Stimulated activated CD4-positive, alpha-beta T cell treated with anti-CD3 and anti-CD28 coated beads, Interleukin-4, amount 100 ng/mL, for 1 hour (primary cell): ENCODE measurements at places on chromosomes 2 and 18.

DNA sequence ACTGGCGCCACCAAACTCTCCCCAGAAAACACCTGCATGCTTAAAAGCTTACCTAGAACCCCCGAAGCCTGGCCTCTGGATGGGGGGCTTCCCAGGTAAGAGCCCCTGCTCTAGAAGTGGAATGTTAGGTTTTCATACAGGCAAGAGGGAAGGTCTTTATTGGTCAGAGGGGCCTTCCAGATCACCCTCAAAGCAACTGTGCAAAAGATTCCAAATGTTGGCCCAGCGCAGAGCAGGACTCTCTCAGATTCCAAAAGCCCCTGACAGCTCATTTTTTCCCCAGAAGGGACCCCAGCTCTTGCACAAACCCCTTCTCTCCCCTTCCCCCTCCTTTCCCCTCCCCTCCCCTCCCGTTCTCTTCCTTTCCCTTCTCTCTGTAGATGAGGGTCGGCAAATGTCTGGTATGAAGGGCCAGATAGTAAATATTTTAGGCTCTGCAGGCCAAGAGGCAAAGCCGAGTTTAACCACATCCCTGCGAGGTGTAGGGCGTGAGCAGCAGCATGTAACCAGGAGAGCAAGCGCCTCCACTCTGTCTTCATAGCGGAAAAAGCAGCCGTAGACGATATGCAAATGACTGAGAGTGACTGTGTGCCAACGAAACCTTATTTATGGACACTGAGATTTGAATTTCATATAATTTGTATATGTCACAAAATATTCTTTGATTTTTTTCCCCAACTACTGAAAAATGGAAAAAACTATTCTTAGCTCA lies 116.9 kb downstream of the SMAD7 start:
- DNase-seq = peak; percentile 29

DNA sequence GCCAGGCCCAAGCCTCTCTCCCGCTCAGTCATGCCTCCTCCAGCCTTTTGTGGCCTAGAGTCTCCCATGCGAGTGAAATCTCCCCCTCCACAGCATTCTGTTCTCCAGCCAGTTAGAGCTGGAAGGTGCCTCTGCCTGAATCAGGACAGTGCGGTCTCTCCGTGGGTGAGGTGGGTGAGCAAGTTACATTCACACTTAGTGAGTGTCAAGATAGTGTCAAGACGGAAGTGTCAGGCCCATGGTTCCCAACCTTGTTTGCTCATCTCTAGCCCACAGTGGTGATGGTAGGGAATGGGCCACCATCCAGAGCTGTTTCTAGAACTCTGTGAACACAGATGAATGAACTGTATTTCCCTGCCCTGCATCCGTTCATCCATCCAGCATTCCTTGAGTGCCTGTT lies 59.5 kb downstream of the LPIN1 start:
- no peak for DNase-seq

DNA sequence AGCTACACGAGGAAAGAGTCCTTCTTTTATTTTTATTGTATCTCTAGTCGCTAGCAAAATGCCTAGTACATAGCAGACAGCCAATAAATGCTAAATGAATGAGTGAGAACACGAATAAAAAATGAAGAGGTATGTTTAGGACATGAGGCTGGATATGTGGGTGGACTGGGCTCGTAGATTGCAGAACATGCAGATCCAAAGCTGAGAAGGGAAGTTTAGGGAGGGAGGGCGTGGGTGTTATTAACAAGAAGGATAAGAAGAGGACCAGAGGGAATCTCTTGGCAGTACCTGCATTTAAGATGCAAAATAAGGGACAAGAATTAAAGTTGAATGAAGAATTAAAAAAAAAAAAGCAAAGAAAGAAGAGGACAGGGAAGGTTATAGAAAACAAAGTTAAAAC lies 161.1 kb downstream of the MAP2 start:
- DNase-seq = no peak

- DNase-seq = no peak
These were observed 83.7 kb downstream of the ACSL3 start for GRCh38 chr2:222944552-222944951.

- DNase-seq = peak; percentile 13
These were observed 413 bp downstream of the ALKAL2 start for GRCh38 chr2:287471-287885.
